GM23338 (cell line): ENCODE measurements at places on chromosomes 5 and 9.
A peak's percentile ranks its signal among the peaks of the same experiment; 100 is the strongest.

DNA sequence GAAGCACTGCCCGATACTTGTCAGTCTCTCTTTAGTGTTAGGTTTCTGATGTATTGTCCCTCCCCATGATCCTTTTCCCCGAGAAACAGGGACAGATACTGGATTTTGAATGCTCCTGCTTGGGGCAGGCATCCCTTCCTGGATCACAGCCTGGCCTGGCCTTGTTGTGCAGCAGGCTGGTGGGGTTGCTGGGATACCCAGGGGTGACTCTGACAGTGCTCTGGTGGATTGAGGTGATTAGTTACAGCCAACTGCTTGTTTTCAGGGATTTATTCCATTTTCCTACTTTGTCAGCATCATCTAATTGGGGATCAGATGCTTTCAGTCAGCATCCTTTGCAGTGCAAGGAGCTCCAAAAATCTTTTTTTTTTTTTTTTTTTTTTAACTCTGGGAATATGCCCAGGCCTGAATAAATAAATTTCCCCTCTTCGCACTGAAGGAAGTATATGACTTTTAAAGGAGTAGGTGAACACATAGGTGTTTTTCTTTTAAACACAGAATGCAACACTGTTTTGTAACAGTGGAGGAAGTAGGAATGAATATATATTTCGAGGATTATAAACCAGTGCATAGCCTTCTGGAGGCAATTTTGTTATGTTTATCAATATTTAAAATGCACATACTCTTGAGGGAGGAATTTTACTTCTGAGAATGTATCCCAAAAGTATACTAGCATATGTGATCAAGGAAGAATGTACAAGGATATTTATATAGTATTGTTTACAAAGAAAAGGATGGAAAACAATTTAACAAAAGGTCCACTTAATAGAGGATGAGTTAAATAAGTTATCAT lies 127.3 kb upstream of the ELL2 start:
- no peak for DNase-seq
- no peak overlapping the region for H3K27ac ChIP-seq
- no peaks in the 10 kb centered on the region for H3K36me3 ChIP-seq
- H3K27me3 ChIP-seq = no peaks in the 10 kb centered on the region

DNA sequence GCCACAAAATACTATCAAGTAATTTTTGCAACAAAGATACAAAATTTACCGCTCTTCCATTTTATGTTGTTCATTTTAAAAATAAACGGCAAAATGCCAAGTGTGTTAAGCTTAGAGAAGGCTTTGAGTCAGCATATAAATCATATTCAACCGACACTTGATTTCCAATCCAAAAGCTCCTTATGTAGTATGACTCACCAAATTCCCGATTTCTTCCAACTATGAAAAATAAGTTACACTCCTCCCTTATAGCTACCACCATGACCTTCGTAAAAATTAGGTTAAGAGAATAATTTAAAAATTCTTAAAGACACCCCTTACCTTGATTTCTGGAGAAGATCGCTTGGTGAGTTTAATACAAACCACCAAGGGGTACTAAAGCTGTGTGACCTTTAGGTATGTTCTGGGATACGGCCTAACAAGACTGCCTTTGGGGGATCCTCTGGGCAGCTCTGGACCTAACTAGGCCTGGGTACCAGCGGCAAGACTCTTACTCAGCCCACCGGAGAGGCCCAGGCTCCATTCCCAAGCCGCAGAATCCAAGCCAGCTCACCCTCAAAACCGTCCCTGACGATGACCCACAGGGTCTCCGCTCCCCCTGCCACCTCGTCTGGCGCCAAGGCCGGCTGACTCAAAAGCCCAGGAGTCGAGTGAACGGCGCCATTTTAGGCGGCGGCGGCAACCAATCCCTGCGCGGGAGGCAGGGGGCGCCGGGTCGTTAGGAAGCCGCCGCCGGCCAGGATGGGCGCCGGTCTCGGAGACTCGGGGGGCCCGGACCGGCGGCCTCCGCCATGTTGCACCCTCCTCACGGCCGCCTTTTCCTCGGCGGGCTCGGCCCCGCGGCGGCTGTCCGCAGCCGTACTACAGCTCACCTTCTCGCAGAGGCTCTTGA lies 739 bp downstream of the PPP2CA start:
- H3K4me1 ChIP-seq = peaks cover 42% of the 10 kb centered on the region
- peak overlapping the region; percentile 92 for H3K4me3 ChIP-seq
- no peaks in the 10 kb centered on the region for H3K27me3 ChIP-seq

DNA sequence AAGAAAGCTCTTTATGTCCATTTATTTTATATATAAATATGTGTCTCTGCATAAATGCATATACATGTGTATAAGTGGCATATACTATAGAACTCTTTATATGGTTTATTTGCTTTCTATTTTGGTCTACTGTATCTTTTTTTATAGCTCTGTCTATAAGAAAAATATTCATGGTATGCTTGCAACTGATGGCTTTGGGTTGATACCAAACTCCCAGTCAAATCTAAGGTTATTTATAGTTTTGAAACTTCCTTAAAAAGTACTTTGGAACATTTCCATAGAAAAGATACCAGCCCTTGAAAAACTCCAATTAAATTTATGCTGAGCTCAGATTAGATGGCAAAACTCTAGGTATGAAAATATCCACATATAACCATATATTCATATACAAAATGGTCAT lies 120.0 kb upstream of the KLF9 start:
- no peak for DNase-seq
- no peak overlapping the region for H3K27ac ChIP-seq
- H3K4me3 ChIP-seq = no peak overlapping the region
- H3K36me3 ChIP-seq = no peaks in the 10 kb centered on the region
- H3K27me3 ChIP-seq = no peaks in the 10 kb centered on the region
- H3K4me1 ChIP-seq = peaks cover 6% of the 10 kb centered on the region; the same call in 1 of the 2 replicates

DNA sequence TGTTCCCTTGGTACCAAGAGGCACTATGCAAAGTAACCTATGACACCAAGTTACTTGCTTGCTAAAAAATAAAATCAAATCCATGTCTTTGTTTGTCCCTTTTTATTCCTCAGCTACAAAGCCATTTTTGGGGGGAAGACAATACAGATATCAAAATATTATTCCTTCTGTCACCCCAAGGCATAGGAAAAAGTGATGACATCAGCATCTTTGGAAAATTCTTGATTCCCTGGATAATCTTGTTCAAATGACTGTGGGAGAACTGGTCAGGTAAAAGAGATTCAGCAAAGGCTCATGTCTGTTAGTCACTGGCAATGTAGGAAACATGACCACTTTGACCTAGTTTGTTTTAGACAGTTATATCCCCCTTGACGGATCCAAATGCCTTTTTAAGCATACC lies 373.1 kb downstream of the MAT2B start:
- no peak overlapping the region for H3K4me3 ChIP-seq
- no peak overlapping the region for H3K27ac ChIP-seq
- H3K36me3 ChIP-seq = no peaks in the 10 kb centered on the region
- H3K4me1 ChIP-seq = no peaks in the 10 kb centered on the region
